NT2/D1 (cell line): ENCODE measurements at places on chromosomes 6 and 20.

- no peak for DNase-seq
These were observed 37.2 kb downstream of the EBF4 start for GRCh38 chr20:2729791-2730190.

DNA sequence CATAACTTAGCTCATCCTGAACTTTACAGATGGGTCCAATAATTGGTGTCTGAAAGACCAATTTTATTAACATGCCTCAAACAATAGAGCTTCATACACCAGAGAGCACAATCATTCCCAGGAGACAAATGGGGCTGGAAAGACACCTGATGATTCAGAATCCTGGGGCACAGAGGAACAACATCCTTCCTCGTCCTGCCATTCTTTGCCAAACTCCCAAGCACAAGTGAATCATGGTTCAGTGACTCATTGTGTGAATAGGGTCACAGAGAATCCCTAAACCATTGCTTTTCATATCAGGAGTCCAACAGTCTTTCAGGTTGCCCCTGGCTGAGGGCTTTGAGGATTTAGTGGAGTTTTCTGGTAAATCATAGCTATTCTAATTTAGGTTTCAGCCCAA, 266.4 kb upstream of the BMP2 start:
- DNase-seq: no peak

DNA sequence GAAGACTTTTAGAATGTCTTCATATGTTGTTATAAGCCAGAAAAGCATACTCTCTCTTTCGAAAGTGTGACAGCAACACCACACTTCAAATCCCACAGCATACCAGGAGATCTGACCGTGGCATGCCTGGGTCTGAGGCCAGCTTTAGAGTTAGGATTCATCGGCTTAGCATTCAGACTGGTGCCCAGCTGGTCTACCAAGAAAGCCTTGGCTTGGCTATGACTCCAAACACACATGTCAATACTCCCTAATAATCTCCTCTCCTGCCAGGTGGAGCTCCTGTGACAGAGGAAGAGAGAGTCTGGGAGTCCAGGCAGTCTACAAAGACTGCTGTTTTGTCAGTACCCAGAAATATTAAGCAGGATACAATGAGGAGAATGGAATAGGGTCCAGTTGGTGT, 77.1 kb upstream of the MAN1A1 start:
- DNase-seq: no peak

DNA sequence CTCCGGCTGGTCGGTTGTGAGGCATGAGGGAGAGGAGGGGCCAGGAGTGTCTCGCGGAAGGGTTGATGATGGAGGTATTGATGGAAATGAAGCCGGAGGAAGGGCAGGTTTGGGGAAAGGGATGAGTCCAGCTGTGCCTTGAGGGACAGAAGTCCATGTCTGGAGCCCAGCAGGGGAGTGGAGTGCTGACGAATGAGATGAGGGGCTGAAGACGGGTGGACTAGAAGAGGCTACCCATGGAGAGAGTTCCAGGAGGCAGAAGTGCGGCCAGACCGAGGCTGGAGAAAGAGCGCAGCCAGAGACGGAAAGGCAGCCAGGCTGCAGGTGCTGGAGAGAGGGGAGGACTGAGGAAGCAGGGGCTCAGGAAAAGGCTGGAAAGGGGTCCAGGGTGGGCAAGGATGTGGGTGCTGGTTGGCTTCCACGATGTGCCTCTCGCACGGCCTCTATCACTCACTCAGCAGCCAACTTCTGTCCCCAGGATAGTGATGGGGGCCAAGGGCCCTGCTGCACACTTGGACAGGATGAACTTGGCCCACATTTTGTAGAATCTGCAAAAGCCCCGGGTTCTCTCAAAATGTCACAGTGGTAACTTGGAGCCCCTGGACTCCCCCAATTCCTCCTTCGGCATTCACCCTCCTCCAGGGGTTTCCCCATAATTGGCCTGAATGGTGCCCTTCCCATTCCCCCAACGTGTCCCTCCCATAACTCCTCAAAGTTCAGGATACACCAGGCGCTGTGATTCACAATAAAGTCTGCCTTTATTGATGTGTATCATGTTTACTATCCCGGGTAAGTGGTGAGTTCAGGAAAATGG, 627 bp upstream of the EIF6 start:
- DNase-seq: no peak

GRCh38 chr6:155399062-155399744, 56.4 kb downstream of the NOX3 start:
- no peak for DNase-seq

DNA sequence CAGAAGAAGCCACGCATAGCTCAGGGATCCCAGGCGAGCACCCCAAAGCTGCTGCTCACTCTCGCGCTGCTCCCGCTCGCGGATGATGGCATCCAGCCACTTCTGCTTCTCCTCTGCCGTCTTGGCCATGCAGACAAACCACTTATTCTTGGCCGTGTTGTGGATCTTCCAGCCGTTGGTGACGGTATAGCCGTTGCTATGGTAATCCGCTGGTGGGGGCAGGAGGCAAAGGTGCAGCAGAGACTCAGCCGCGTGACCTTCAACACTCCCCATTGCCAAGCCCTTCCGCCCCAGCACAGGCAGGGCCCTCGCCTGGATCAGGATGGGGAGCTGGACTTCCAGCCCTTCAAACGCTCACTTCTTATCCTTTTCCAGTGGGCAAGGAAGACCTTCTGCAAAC, 136.9 kb downstream of the PREX1 start:
- DNase-seq: no peak

GRCh38 chr20:37902504-37903313, at the start of gene VSTM2L:
Gene VSTM2L, plus strand, starts transcription at chr20:37903127. Its CDS starts 224 bp downstream, at chr20:37903351.
- no peak for DNase-seq

DNA sequence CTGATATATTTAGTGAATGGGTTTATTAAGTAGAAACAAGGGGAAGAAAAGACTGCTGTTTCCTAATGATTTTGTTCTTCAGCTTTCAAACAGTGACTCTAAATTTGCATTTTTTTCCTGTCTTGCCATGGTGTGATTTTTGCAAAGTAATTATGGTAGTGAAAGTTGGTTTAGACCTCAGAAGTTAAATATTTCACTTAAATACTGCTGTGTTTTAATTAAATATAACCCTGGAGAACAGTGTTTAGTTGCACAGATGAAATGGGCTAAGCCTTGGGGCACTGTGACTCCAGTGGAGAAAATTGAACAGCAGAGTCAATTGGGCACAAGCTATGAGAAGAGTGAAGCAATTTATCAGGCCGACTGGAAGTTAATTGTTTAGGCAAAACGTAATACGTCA, 111.1 kb upstream of the MCHR2 start:
- no peak for DNase-seq

GRCh38 chr6:1379788-1380147, 9.6 kb upstream of the FOXF2 start:
- no peak for DNase-seq

- DNase-seq: no peak
These were observed at the start of gene CASS4 for GRCh38 chr20:56411759-56412472. Gene CASS4, plus strand, starts transcription at chr20:56412260. Its CDS starts 199 bp downstream, at chr20:56412459.

DNA sequence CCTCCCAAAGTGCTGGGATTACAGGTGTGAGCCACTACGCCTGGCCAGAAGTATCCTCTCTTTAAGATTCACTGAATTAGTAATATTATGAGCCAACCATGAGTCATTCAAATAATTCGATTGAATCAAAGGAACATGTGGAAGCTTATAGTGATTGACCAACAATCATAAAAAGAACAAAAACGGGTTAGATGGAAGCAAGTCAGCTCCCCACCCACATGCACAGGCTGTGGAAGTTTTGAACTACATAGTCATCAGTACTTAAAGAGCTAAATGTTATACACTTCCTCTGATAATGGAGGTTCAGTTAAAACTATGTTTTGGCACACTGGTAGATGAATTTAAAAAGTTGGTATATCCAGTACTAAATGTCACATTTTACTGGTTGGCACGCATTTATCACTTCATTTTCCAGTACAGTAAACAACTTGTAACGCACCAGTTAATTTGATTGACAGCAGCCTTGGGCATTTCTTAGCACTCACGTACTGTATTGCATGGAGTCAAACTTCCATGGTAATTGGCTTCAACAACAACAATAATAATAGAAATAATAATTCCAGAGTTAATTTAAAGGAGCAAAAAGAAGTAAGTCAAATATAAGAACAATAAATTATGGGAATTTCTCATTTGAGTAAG, 1107.3 kb upstream of the MAP3K7 start:
- no peak for DNase-seq

DNA sequence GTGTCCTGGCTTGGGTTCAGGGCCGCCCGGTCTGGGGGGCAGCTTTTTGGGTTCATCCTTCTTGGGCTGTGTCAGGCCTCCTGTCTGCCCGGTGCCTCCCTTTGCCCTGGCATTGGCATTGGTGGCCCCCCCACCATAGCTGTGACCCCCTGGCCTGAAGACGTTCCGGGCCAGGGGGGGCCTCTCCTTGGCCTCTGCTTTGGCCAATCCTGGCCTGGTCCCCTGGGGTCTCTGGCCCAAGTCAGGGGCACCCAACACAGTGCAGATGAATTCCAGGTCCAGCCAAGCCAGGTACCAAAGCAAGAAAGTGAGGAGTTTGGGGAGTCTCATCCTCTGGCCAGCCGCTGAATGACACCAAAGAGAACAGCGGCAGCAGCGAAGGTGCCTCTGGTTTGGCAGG, 429 bp downstream of the GDF5 start:
- no peak for DNase-seq

GRCh38 chr6:25473447-25473846, 178.6 kb upstream of the SCGN start:
- DNase-seq: no peak

GRCh38 chr6:105907301-105907700, 178.8 kb upstream of the PRDM1 start:
- no peak for DNase-seq

DNA sequence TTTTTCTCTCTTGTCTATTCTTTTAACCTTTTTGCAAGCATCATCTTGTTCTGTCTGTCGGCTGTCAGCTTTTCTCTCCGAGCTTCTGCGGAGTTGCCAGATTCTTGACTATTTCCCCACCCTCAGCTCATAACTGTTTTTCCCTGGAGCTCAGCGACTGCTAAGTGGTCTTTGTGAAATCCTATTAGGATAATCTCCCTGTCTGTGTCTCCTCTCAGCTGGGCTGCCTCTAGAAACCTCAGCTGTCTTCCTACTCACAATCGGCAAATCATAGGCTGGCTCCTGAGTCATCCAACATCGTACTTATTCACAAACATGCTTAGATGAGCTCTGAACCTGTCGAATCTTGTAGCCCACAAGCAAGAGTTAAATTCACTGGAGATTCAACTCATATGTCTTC, 332.3 kb downstream of the PTPRT start:
- no peak for DNase-seq

- DNase-seq: no peak
These were observed at the start of gene ADGRF1 for GRCh38 chr6:47042275-47042791. Gene ADGRF1, minus strand, starts transcription at chr6:47042332. Its CDS starts 13,271 bp downstream, at chr6:47029061.

GRCh38 chr6:29487131-29487530, 625 bp downstream of the MAS1L start:
- DNase-seq: no peak

- no peak for DNase-seq
These were observed 46.2 kb downstream of the RPP40 start for GRCh38 chr6:4957521-4958231.

DNA sequence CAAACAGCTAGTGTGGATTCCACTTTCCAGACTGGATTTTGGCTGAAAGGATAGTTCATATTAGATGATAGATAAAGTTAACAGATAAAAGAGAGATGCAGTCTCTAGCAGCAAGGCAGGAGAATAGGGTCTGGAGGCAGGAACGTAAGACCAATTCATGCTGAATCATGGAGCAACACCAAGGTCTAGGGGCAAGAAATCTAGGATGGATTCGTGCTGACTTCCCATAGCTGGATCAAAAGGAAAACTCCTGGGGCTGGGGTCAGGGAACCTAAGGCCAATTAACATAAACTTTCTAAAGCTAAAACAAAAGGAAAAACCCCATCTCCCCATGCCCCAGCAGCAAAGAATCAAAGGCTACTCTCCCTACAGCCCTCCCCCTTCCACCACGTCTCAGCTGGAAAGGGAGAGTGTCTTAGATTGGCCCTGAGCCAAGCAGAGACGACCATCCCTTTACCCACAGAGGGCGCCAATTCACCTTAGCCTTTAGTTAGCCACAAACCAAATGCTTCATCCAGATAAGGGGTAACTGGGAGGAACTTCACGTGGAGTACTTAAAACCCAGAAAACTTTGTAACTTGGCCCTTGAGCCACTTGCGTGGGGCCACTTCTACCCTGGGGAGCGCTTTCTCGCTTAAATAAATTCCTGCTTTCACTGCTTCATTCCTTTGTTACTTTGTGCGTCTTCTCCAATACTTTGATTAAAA, 7.6 kb downstream of the TREM1 start:
- DNase-seq: peak; percentile 82

- no peak for DNase-seq
These were observed 9.6 kb downstream of the DYNLRB1 start for GRCh38 chr20:34525709-34526416.

GRCh38 chr6:21845439-21846140, 252.0 kb downstream of the SOX4 start:
- no peak for DNase-seq

DNA sequence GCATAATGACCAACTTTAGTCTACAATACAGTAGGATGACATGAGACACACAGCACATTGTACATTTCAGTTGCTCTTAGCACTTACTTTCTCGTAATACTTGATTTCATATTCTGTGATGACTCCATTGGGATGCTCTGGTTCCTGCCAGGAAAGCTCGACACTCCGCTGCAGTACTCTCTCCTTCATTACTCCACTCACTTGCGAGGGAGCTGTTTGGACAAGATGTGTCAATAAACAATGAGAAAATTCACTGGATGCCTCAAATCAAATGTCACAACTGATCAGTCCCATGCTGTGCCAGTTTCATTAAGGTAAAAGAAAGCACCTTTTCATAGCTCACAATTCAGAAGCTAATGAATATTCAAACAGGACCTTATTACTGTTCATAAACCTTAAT, 147.1 kb downstream of the EPHA7 start:
- no peak for DNase-seq

- no peak for DNase-seq
These were observed 108.5 kb downstream of the MMS22L start for GRCh38 chr6:97174471-97174870.

DNA sequence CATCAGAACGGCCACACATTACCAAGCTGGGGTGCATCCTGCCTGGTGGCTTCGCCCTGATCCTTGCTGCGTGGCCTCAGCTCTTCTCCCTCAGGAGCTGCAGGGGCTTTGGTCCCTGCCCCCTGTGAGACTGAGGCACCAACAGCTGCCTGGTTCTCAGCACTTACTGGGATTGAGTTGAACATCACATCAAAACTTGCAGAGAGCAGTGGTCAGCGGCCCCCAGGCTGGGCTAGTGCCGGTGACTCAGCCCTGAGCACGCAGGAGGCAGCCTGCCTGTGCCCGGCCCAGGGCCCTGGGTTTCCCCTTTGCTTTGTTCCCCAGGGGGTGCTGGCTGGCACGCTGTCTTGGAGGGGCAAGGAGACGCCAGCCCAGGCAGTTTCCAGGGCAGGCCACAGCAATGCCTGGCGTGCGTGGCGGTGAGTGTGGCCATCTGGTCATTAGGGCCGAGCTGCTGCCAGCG, 63.3 kb downstream of the DLL1 start:
- no peak for DNase-seq

DNA sequence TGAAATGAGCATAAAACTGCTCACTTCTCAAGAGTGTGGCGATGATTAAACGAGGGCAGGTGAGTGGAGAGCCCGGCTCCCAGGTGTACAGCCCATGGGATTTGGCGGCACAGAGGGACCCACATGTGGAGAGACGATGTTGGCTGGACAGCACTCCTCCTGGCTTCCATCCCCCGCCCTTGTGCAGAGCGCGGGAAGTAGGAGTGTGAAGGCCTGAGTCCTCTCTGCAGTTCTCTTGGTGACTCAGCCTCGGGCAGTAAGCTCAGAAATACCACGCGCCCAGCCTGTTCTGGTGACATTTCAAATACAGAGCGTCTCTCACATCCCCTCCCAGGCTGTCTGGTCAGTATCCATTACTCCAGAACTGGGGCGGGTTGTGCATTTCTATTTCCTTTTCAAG, 94.2 kb upstream of the SRSF6 start:
- no peak for DNase-seq

- DNase-seq: no peak
These were observed 29.2 kb upstream of the SDCBP2 start for GRCh38 chr20:1357921-1358671.
